ENCODE measurements at places on chromosomes 11 and 22.
A peak's percentile ranks its signal among the peaks of the same experiment; 100 is the strongest.

GRCh38 chr11:134367781-134368180 lies 36.0 kb downstream of the GLB1L2 start:
- no peaks in the 10 kb centered on the region for H3K27me3 ChIP-seq
- DNase-seq: no peak
- H3K4me3 ChIP-seq: no peak overlapping the region

GRCh38 chr11:16511116-16512114 lies 155.1 kb upstream of the SOX6 start:
- peaks cover 2% of the 10 kb centered on the region for H3K4me1 ChIP-seq
- H3K36me3 ChIP-seq: no peaks in the 10 kb centered on the region
- H3K27me3 ChIP-seq: no peaks in the 10 kb centered on the region
- no peak overlapping the region for H3K27ac ChIP-seq

DNA sequence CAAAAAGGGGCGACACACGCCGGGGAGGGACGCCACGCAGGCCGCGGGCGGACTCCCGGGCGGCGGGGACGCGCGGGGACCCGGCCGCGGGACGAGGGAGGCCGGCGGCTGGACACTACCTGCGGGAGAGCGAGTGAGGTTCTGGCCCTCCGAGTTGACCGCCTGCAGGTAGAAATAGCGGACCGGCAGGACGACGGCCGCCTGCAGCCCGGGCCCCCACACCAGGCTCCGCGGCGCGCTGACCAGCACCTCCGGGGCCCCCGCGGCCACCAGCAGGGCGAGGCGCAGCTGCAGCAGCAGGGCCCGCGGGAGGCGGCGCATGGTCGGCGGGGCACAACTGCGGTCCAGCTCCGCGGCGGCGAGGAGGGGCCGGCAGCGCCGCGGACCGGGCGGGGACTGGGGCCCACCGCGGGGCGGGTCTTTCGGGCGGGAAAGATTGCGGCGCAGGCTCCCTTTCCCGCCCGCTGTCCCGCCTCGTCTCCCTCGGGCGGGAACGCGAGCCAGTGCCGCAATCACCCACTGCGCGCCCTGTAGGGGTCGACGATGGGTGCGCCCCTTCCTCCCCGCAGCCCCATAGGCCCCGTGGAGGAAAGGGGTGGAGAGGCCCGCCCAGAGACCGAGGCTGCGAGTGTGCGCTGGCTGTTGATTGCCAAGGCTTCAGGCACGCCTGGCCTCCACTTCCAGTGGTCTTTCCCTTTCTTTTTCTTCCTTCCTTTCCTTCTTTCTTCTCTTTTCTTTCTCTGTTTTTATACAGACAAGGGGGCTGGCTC lies at the start of gene POGLUT3:
POGLUT3 (minus strand) TSS at position 339 of the 770 bp plus-strand sequence; CDS start at position 321, 18 bp downstream.
- no peaks in the 10 kb centered on the region for H3K27me3 ChIP-seq
- peak within 1 kb of the TSS; percentile 81 for H3K4me3 ChIP-seq
- peak; percentile 59 for DNase-seq
- H3K27ac ChIP-seq: peak within 1 kb of the TSS; percentile 93
- H3K4me1 ChIP-seq: peaks cover 17% of the 10 kb centered on the region

DNA sequence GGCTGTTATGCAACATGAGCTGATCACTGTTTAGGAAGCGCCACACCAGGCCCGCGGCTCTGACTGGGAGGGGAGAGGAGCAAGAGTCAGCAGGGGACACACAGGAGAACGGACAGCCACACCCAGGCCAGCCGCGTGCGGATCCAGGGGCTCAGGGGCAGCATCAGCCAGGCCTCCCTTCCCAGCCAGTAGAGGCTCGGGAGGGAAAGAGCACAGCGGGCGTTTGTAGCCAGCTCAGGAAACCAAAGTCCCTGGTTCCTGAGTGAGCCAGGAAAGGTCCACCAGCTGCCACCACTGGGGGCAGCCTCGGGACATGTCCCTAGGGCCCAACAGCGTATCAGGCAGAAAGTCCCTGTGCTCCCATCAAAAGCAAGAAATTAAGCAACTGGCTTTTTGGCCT lies 71.8 kb upstream of the PITPNB start:
- H3K36me3 ChIP-seq: no peaks in the 10 kb centered on the region
- H3K4me3 ChIP-seq: no peak overlapping the region
- H3K27ac ChIP-seq: no peak overlapping the region
- peak; percentile 13 for DNase-seq

DNA sequence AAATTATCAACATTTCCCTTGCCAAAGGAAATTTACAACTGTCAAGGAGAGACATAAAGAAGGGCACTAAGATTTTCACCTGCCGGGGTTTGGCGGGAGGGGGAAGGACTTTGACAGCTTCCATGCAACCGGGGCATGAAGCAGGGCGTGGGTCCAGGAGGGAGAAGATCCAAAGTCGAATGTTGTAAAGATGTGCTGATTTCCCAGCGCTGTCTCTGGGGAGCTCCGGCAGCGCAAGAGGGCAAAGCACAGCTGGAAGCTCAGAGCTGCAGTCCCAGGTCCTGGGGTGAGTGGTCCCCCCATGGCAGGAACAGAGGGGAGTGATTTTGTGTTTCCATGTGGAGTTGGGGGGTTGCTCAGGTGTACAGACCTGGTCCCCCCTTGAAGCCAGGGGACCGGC lies at the start of gene MS4A10:
MS4A10 (plus strand) TSS at position 198 of the 400 bp plus-strand sequence. CDS start 5,003 bp downstream, outside the sequence.
- no peaks in the 10 kb centered on the region for H3K4me1 ChIP-seq
- no peaks in the 10 kb centered on the region for H3K27me3 ChIP-seq
- H3K4me3 ChIP-seq: no peak within 1 kb of the TSS
- no peak for DNase-seq
- no peaks in the 10 kb centered on the region for H3K36me3 ChIP-seq
- no peak within 1 kb of the TSS for H3K27ac ChIP-seq

DNA sequence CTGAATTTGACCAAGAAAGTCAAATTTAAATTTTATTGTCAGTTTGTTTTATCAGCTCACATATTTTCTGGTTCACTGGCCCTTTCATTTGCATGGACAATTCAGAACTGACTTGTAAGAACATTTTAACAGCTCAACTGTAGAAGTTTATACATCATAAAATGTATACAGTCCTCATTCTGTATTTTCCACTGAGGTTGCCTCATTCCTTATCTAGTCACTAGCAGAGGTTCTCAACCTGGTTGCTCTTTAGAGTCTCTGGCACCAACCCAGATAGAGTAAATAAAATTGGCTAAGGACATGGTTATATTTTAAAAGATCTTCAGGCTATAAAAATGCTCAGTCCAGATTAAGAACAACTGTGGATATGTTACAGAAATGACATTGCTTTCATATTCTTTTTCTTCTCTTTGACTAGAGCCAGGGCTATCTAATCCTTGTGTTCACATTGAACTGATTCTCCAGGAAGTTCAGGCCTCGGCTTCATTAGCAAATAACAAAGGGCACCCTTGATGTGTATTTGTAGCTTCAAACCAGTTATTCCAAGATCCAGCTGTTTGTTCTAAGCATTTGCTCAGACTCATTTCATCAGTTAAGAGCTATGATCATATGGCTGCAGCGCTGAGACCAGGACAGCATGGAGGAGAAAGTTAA lies 782.5 kb downstream of the ETS1 start:
- H3K27me3 ChIP-seq: peaks cover 4% of the 10 kb centered on the region

GRCh38 chr22:31398231-31398630 lies 1.2 kb upstream of the DRG1 start:
- DNase-seq: no peak
- H3K4me1 ChIP-seq: peaks cover 18% of the 10 kb centered on the region
- peaks cover 2% of the 10 kb centered on the region for H3K27me3 ChIP-seq
- H3K27ac ChIP-seq: no peak overlapping the region

- peak overlapping the region; percentile 19 for H3K27ac ChIP-seq
- no peaks in the 10 kb centered on the region for H3K27me3 ChIP-seq
- H3K36me3 ChIP-seq: peaks cover 25% of the 10 kb centered on the region
Observed at GRCh38 chr22:42243802-42244060, 26.7 kb downstream of the TCF20 start.

DNA sequence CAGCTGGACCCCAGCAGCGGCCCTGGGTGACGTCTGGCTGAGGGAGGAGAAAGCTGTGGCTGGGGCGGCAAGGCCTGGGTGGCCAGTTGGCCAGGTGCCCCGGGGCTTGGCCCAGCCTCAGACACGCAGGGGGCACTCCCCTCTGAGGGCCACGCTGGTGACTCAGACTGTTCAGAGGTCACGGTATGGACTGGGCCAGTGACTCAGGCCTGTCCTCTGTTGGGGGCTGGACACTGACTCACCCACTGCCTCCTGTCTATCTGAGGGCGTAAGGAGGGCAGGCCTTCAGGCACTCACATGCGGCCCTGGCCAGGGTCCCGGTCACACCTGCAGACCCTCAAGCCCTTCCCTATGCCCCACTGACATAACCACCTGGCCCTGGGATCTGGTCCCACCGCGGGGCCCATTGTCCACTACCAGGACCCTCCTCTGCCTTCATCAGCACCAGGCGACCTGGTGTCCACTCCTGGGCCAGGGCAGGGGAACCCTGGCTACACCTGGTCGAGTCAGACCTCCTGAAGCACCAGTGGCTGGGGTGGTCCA lies 3.7 kb upstream of the MUC5AC start:
- H3K4me3 ChIP-seq: no peak overlapping the region
- H3K27me3 ChIP-seq: peaks cover 4% of the 10 kb centered on the region
- no peak overlapping the region for H3K27ac ChIP-seq
- peaks cover 5% of the 10 kb centered on the region for H3K4me1 ChIP-seq

GRCh38 chr22:44950806-44951509 lies 58.8 kb downstream of the PHF21B start:
- no peak for DNase-seq
- no peaks in the 10 kb centered on the region for H3K4me1 ChIP-seq
- H3K4me3 ChIP-seq: no peak overlapping the region
- peaks cover 4% of the 10 kb centered on the region for H3K27me3 ChIP-seq
- no peak overlapping the region for H3K27ac ChIP-seq

- peaks cover 5% of the 10 kb centered on the region for H3K27me3 ChIP-seq
- DNase-seq: no peak
- no peaks in the 10 kb centered on the region for H3K36me3 ChIP-seq
- H3K27ac ChIP-seq: no peak overlapping the region
- no peak overlapping the region for H3K4me3 ChIP-seq
Observed at GRCh38 chr11:130178441-130179339, 19.1 kb downstream of the ST14 start.

- no peaks in the 10 kb centered on the region for H3K36me3 ChIP-seq
- no peak overlapping the region for H3K4me3 ChIP-seq
- DNase-seq: no peak
- no peak overlapping the region for H3K27ac ChIP-seq
Observed at GRCh38 chr11:112363527-112363926, 102.9 kb upstream of the PLET1 start.

DNA sequence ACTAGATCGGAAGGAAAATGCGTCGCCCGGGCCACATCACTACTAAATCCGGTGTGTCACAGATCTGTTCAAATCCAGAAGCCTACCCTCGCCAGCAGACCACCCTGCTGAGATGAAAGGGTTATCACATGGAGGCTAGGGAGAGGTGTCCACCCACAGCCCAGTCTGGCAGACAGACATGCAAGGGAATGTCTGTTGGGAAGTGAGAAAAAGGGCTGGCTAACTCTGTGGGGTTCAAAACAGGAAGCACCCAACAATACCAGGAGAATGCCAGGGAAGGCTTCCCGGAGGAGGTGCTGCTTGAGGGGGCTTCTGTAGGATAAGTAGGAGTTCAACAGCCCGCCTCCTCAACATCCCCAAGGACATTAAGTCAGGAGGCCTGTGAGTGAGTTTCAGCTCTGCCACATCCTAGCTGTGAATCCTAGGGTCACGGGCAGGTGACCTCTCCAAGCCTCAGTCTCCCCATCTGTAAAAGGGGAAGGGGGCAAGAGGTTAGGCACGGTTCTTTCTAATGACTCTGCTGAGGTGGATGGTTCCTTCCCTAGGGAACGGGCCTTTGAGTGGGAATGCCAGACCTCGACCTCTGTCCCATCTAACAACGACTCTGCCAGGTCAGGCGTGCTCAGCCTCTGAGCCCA lies 1.1 kb downstream of the TPST2 start:
- peak overlapping the region; percentile 77 for H3K4me3 ChIP-seq
- peak overlapping the region; percentile 45 for H3K27ac ChIP-seq
- no peak for DNase-seq

- no peaks in the 10 kb centered on the region for H3K36me3 ChIP-seq
- no peak overlapping the region for H3K4me3 ChIP-seq
- peaks cover 39% of the 10 kb centered on the region for H3K4me1 ChIP-seq
- no peak for DNase-seq
- H3K27ac ChIP-seq: no peak overlapping the region
- H3K27me3 ChIP-seq: no peaks in the 10 kb centered on the region
Observed at GRCh38 chr11:35105319-35106079, 33.5 kb upstream of the CD44 start.

- no peaks in the 10 kb centered on the region for H3K4me1 ChIP-seq
- no peaks in the 10 kb centered on the region for H3K36me3 ChIP-seq
- no peak overlapping the region for H3K27ac ChIP-seq
- H3K27me3 ChIP-seq: no peaks in the 10 kb centered on the region
- H3K4me3 ChIP-seq: no peak overlapping the region
Observed at GRCh38 chr11:106379712-106380111, 302.2 kb downstream of the AASDHPPT start.

GRCh38 chr11:64341851-64342791 lies 2.1 kb downstream of the CCDC88B start:
- no peaks in the 10 kb centered on the region for H3K27me3 ChIP-seq
- H3K4me1 ChIP-seq: peaks cover 28% of the 10 kb centered on the region
- no peak overlapping the region for H3K4me3 ChIP-seq
- H3K36me3 ChIP-seq: peaks cover 27% of the 10 kb centered on the region
- H3K27ac ChIP-seq: no peak overlapping the region

DNA sequence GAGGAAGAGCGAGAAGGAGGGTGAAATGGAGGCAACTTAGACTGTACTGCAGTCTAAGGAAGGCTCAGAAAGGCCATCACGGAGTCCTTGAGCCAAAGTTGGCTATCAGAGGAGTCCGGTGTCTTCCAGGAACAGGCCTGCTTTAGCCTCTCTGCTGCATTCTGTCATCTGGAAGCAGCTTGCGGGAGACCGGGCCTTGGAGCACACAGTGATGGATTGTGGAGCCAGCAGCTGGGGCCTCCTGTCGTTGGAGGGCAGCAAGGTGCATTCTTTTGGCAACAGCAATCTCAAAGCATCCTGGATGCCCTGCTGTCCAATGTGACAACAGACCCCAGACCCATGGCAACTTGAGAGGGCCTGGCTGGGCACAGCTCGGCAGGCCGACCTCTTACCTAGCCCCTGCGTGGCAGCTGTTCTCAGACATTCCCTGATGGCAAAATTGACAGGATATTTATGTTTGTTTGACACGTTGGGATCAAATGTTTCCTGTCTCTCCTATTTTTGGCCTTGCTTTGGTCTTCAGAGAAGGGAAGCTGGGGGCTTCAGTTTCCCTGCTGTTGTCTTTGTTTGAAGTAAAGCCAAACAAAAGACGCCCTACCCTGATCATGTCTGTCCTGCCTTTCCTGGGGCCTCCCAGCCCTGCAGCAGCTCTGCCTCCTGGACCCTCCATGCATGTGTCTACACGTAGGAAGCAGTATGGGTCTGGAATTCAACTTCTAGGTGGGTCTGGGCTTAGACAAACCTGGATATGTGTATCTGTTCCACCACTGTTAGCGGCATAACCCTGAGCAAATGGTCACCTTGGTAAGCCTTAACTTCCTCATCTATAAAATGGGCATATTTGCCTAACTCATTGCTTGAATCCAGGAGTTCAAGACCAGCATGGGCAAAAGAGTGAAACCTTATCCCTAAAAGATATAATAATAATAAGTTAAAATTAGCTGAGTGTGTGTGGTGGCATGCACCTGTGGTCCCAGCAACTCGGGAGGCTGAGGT lies 43.9 kb upstream of the LMO2 start:
- no peak overlapping the region for H3K27ac ChIP-seq
- H3K36me3 ChIP-seq: no peaks in the 10 kb centered on the region
- peaks cover 9% of the 10 kb centered on the region for H3K27me3 ChIP-seq
- H3K4me3 ChIP-seq: no peak overlapping the region
